KG1 (cell line): ENCODE measurements at places on chromosomes 6 and 20.

DNA sequence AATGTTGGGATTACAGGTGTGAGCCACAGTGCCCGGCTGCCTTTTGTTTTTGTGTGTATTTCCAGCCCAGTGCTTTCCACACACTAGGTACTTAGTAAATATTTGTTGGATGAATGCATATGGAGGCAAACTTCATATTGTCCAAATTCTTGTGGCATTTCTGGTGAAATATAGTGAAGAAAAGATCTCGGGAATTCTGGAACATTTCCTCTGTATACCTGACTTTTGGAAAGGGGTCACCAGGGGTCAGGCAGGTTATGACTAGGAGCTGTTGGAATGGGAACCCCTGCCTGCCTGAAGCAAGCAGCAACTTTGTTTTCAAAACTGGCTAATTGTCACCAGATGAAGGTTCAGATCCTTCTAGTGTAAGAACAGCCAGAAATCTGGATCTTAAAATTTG is 12.1 kb upstream of the SCP2D1 start:
- no peak for DNase-seq

GRCh38 chr6:1596088-1596852 is 13.4 kb upstream of the FOXC1 start:
- peak; percentile 57 for DNase-seq

DNA sequence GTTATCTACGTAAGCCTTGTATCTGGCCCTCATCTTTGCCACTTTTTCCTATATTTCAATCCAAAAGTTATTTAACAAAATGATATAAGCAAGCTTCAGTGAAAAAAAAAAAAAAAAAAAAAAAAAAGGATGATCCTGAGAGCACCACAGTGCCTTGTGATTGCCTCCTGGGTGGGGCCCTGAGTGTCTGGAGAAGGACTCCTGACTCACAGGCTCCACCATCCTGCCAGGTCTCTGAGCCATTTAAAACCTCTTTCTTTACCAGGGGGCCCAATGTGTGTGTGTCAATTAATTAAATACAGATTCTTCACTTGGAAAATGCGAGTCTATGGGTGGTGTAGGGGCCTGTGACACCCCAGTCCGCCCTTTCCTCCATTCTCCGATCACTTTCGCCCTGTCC is 105.2 kb downstream of the SMOC2 start:
- DNase-seq: no peak

- DNase-seq: peak; percentile 77
These were observed 76.6 kb downstream of the SLX4IP start for GRCh38 chr20:10511509-10512251.

DNA sequence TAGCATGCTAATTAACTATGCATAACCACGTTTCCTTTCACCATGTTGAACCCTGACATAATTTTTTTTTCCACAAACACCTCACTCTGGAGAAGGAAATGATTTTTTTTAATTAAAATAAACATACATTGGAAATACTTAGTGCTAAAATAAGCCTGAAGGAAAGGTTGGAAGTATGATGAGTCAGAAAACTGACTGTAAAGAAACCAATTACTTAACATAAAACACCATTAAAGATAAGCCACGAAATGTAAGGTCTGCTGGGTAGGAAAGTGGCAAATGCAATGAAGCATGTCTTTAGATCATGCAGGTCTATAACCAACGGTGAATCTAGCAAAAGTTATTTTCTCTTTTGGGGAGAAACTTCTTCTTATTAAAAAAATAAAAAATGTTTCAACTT is 47.5 kb downstream of the OPRM1 start:
- no peak for DNase-seq

- DNase-seq: no peak
These were observed 6.6 kb upstream of the ELOVL2 start for GRCh38 chr6:11050731-11051130.

- DNase-seq: no peak
These were observed 79.9 kb downstream of the BMP6 start for GRCh38 chr6:7805850-7806214.

DNA sequence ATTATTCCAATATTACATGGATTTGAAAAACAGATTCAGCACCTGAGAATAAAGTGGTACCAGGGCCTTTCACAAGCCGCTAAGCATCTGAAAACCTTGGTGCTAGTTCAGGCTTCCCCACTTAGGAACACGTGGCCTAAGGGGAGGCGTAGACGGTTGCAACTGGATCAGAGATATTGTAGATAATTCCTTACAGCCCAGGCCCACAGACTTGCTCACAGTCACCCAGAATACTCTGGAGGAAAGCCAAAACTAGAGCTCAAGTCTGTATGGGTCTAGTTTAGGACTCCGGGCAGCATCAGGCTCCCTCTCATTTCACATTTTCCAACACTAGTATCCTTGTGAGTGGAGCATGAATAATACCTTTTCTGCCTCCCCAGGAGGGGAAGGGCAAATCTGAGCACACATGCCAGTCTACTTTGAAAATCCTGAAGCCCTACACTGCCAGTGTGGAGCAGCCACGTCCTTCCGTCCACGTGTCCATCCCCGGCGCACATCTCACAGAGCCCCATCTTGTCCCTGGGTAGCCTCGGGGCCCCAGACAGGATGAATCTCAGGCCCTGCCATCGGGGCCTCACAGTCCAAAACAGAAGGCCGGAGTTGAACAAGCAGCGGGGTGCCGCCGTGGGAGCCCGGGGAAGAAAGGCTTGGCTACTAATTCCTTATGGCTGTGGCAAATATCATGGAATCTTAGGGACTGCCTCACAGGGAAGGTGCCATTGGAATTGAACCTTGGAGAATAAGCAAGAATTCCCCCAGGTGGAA is 299.3 kb downstream of the NRN1 start:
- DNase-seq: no peak
